GM13976 (cell line): ENCODE measurements at places on chromosomes 6 and 20.

GRCh38 chr20:3235666-3236324, 3.2 kb downstream of the SLC4A11 start:
- no peak for DNase-seq

DNA sequence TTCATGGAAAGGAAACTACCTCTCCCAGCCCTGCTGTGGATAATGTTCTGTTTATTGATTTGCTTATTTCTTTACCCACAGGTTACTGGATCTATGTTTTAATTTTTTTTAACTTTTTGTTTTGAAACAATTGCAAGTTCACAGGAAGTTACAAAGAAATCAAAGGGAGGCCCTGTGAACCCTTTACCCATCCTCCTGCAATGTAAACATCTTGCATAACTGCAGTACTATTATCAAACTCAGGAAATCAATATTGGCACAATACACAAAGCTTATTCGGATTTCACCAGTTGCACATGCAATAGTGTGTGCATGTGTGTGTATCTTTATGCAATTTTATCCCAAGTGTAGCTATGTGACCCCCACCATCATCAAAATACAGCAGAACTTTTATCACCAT, 398.0 kb downstream of the BTBD3 start:
- no peak for DNase-seq

DNA sequence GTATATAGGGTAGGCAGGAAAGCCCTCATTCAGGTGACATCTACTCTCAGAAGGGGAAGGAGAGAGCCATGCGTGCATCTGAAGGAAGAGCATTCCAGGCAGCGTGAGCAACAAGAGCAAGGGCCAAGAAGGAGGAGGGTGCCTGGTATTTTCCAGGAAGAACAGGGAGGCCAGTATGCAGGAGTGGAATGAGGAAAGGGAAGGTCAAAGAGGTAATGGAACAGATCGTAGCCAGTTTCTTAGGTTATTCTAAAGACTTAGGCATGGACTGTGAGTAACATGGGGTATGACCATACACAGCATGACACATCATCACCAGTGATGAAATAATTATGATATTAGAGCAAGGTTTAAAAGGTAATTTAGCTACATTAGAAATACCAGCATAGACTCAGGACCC, 24.1 kb downstream of the ALDH8A1 start:
- no peak for DNase-seq

DNA sequence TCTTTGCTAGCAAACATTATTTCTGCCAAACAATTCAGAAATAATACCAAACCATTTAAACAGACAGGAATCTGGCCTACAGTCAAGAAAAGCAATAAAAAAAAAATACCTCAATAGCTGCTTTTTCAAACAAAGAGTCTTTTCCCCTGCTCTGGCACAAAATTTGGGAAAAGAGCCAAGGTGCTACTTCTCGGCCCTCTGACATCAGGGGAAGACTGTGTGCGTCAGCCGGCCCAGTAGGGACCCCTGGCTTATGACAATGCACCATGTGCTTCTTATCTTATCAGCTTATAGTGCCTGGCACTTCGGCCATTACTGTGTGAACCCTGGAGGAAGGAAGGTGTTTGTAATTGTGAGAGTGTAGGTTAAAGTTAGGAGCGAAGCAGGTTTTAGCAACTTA, 89.4 kb downstream of the PDE10A start:
- DNase-seq: no peak

DNA sequence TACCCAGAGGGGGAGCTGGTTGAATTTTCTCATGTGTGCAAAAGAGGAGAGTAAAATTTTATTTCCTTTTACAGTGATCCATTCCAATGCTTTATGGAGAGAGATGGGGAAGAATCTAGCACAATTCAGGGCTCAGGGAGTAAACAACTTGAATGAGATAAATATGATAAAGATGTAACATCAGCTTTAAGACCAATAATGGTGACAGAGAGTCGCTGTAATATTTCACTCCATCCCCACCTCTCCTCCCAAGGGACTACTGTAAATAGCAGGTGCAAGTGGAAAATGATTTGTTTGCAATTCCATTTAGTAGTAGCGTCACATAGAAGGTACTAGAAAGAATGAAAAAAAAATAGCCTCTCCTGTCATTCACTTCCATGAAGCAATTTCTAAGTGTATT, 4.8 kb downstream of the CRISP3 start:
- no peak for DNase-seq

DNA sequence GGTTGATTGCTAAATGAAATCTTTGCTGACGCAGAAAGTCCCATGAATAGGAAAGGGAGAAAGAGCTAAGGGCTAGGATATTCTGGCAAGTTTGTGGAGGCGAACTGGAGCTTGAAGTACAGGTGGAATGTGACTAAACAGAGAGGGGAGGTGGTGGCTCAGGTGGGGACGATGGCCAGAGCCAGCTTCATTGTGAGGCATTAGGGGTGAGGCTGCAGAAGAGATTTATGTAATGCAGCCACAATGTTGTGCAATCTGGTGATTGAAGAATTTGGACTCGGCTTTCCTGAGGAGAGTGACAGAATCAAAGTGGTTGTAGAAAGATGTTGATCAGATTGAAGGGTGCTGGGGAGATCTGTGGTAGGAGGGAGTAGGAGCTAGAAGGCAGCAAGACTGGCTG, 42.9 kb upstream of the SPACA1 start:
- no peak for DNase-seq

DNA sequence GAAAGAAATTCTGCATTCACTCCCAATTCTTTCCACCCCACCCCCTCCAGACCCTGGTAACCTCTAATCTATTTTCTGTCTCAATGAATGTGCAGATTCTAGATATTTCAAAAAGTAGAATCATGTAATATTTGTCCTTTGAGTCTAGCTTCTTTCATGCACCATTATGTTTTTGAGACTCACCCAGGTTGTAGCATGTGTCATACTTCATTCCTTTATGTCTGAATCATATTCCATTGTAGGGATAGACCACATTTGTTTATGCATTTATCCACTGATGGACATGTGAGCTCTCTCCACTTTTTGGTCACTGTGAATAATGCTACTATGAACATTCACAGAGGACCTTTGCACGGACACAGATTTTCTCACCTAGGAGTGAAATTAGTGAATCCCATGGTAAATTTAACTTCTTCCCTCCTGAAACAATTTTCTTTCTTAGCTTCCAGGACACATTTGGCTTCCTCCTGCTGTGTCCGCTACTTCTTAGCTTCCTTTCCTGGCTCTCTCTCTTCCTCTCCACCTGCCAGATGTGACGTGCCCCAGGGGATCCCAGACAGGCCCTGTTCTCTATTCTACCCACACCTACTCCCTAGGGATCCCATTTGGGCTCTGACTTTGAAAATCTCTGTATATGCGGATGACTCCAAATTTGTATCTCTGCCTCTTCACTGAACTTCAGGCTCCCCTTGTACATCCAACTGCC, 24.1 kb upstream of the ARFGEF2 start:
- DNase-seq: no peak
